ENCODE measurements at places on chromosomes 3 and 15.
A peak's percentile ranks its signal among the peaks of the same experiment; 100 is the strongest.

DNA sequence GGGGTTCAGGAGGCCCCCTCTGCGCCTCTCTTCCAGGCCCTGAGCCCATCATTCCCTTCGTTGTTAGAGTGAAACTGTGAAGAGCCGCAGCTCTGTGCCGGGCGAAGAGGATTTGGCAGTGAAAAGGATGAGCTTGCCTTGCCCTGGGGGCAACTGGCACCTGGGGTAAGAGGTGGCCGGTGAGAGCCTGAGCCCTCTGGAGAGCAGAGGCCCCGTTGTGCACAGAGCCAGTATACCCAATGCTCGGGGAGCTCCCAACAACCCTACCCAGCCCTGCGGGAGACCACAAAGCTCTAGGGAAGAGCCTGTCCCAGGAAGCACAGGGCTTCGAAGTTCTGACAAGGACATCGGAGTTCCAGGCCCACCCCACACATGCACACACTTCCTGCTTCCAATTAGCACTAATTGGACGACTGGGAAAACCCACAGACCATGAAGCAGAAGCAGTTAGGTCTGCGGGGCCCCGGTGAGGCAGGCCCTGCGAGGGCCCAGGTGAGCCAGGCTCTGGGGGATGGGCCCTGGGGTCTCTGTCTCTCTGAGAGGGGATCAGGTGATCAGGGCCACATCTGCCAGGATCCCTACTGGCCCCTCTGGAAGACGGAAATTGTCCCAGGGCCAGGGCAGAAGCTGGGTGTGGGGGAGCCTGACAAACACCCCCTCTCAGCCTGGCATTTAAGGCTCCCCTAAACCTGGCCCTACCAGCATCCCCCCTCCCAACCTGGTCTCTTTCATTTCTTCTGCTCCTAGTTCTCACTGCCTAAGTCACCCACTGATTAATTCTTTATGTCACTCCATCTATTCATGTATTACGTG, 27.9 kb upstream of the SFMBT1 start:
- DNase-seq = no peak

GRCh38 chr15:77633913-77634265, 1.2 kb upstream of the LINGO1 start:
- DNase-seq = no peak

DNA sequence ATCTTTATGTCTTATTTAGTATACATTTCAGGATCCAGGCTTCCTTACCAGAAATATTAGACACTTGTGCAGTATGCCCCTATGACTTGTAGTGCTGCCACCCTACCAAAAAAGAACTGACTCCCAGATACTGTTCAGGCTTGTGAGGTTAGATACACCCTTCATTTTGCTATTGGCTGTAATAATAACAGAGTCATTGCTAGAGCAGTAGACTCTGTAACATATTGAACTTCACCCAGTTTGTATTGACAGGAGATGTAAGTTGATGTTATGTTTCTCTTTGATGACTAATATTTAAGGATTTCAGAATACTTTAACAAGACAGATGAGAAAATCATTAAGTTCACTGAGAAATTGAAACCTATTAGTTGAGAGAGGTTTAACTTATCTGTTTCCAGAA, 32.9 kb downstream of the RNF111 start:
- no peak for DNase-seq

DNA sequence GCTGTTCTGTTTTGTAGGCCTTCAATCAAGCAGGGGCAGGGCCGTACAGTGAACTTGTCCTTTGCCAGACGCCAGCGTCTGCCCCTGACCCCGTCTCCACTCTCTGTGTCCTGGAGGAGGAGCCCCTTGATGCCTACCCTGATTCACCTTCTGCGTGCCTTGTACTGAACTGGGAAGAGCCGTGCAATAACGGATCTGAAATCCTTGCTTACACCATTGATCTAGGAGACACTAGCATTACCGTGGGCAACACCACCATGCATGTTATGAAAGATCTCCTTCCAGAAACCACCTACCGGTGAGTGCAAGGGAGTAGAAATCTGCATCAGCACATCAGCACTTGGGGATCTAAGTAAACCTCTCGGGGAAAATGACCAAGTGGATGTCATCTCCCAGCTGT, 95.5 kb downstream of the GHSR start:
- DNase-seq = no peak

DNA sequence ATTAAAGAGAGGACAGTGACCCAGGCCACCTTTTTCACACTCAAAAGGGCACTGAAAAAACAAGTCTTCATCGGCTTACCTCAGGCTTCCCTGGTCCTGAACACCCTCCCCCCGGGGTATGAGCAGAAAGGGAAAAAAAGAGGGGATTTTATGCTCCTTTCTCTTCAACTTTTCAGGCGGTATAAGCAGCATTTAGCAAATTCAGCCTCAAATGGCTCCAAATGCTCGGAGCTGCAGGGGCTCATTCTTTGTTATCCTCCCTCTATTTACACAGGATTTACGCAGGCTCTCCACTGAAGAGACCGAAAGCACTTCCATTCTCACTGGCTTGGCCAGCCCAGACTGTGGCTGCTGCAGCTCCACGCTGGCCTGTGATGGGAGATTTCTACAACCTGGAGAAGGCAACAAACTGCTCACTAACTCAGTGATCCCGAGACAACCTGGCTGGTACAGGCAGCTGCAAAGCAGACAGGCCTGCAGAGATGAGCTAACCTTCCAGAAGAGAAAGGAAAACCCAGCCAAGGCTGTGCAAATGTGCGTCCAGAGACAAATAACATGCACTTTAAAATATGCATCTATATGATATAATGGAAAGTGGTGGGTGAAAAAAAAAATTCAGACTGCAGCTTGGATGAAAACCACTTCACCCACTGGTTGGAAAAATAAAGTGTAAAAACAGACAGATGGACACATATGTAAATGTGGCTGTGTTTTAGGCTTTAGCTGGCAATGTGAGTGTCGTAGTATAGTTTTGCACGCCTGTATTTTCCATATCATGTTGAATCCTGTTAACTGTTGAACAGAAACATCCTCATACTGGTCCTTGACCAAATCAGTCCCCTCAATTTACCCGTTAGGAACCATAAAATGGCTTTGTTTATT, 54.2 kb downstream of the MEIS2 start:
- no peak for DNase-seq

DNA sequence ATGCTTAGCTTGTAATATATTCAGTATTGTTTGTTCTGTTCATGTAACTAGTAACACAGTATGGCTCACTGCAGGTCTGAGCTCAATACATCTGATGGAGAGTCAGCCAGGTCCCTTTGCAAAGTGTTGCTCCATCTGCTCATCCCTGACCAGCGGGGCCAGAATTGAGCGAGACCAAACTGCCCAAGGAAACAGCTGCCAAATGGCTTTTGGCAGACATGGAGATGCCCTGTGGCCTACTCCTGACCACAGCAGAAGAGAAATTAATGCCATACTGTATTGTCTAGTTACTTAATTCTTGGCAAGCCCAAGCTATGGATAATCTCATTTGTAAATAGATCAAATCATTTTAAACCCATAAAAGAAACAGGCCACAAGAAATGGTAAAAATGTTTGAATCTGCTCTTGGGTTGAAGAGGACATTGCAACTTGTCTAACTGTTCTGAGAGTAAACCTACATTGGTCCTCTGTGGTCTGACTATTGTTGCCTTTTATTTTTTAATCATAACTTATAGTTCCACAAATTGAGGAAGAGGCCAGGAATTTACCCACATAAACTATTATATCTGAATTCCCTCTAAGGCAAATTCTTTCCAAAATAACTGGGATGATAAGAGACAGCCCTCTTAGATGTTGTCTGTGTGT, 209.5 kb downstream of the EBLN2 start:
- peak; percentile 38 for DNase-seq

DNA sequence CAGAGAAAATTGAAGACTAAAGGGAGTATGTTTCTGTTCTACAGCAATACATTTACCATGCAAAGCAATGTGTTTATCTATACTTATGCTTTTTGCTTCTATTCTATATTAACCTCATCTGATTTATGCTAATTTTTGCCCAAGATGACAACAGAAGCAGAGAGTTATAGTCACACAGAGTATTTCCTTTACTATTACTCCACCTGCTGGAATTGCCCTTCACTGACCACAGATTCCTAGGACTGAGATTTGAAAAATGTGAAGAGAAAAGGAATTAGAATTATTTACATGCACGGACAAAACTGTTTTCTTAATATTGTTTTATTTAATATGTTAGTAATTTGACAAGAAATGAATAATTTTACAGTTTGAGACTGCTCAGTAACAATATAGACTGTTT, 745.6 kb downstream of the VGLL3 start:
- DNase-seq = peak; percentile 0

DNA sequence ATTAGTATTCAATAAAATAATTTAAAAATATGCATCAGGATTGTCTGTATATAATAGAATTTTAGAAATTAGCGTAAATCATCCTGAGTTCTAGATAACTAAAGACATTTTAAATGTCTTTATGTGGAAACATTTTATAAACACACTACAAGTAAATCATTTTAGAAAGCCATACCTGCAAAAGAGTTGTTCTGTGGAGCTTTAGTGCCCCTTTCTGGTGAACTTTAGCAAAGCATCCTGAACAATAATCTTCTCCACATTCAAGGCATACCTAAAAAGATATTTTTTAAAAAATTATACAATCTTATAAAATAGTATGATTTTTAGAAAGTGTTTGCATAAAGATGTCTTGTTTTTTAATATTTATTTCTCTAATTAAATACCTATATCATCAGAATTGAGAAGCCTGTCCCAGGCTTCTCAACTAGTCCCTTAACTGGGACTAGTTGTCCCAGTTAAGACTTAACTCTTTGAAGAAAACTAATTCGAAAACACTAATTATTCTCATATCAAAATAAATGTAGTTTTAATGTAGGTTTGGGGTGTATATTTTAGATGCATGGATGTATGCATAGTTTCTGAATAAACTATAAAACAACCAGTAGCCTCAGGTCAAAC, 29.7 kb downstream of the ZBBX start:
- DNase-seq = no peak

DNA sequence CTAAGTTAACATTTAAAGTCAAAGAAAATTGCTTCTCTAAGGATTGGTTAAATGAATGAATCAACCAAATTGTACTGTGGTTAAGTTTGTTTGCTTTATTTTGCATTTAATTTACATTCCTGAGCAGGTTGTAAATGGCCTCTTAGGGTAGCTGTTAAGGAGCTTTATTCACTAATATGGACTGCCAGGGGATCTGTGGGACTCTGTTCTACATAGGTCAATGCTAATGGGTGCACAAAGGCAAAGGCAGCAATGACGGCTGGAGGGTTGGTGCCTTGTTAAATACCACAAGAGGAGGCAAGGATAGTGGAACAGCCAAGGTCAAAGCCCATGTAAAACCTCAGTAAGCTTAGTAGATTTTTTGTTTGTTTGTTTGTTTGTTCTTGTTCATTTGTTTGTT, 89.3 kb upstream of the P2RY1 start:
- no peak for DNase-seq

Measured in DMS153 (cell line).